ENCODE measurements at places on chromosomes 5 and 9.

- ATAC-seq: no peak
These were observed 16.9 kb downstream of the SEMA6A start for GRCh38 chr5:116557669-116558271.

DNA sequence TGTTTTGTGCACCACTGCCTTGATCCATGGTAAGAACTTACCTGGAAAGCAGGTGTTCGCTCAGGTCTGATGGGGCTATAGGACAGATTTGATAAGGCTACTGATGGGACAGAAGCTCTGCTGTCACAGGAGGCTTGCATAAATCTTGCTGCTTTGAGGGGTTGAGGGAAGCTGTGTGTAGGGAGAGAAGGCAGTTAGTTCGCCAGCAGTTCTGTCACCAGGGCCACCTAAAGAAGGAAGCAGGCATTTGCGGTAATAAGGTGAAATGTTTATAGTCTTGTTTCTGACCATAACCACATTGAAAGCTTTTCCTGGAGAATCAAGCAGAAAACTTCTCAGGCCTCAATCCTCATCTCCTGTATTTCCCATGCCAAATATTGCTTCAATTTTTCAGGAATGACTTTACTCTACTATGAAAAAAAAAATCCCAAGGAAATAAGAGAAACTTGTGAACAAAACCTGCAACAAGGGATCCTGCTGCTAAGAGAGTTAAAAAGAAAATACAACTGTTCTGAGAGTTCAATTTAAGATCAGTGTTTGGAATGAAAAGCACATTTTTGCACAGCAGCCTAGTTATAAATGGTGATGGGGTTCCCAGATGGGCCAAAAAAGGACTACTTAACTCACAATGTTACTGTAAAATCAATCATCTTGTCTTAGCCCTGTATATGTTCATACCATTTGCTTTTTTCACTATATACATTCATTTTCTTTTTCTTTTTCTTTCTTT lies 122.0 kb upstream of the RANBP3L start:
- no peak for ATAC-seq

- no peak for ATAC-seq
These were observed 15.8 kb downstream of the ARRDC3 start for GRCh38 chr5:91367344-91367743.

GRCh38 chr5:121019734-121020133 lies 555.6 kb downstream of the PRR16 start:
- ATAC-seq: no peak

- ATAC-seq: no peak
These were observed 407.1 kb upstream of the PAPPA start for GRCh38 chr9:115746496-115746895.

DNA sequence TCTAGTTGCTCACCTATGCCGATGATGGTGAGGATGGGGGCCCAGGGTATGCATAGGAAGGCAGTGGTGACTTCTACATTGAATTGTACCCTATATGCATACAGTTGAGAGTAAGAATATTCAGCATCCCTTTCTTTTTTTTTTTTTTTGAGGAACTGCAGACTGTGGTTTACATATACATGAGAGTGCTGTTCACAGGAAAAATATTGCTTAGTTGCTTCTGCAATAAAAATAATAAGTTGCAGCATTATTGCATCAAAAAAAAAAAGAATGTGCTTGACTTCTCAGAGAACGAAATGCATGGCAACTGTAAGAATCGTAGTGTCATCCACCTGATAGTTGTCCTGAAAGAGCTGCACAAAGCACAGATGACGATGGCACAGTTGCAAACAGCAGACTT lies 52.8 kb downstream of the PTCD2 start:
- no peak for ATAC-seq

GRCh38 chr5:95718203-95718602 lies 12.9 kb upstream of the RHOBTB3 start:
- no peak for ATAC-seq

DNA sequence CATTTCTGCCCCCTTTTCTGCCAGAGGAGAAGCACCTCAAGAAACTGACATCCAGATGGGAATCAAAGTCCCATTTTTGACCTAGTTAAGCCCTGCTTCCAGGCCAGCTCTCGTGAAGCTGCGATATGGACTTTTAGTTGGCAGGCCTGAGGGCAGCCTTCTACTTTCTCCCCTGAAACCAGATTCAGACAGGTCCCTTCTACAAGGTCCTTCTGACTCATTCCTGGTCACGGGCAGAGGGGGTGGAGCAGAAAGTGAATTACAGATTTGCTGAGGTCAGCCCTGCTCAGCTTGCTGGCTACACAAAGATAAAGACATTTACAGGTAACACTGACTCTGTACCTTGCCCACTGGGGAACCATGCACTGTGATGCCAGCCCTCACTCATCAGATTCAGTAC lies 52.8 kb upstream of the TUT7 start:
- peak; percentile 72 for ATAC-seq

GRCh38 chr5:170408226-170408625 lies 19.1 kb upstream of the KCNMB1 start:
- ATAC-seq: no peak

DNA sequence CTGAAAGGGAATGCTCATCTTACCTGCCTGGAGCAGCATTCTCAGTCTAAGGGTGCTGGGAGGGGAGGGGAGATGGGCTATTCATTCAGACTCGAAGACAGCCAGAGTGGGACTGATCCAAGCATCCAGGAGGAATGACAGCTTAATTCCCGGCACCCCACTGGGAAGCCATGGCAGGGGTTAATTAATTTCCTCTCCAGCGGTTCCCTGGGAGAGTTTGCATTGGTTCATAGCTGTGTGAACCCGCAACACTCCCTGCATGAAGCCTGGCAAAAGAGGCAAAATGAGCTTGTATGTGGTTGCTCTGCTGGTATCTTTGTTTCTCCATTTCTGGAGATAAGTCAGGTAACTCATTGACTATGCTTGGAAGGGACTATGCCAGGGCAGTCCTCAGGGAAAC lies 401.0 kb upstream of the SLC24A2 start:
- ATAC-seq: no peak

Measured in esophagus mucosa (tissue), 1 donor.